Stimulated activated CD4-positive, alpha-beta T cell treated with anti-CD3 and anti-CD28 coated beads, Interleukin-12 subunit alpha, Interleukin-12 subunit beta, amount 100 ng/mL, for 24 hours (primary cell): ENCODE measurements at places on chromosomes 2 and 18.

- DNase-seq = no peak
These were observed 33.9 kb downstream of the STAT1 start for GRCh38 chr2:190979906-190980629.

DNA sequence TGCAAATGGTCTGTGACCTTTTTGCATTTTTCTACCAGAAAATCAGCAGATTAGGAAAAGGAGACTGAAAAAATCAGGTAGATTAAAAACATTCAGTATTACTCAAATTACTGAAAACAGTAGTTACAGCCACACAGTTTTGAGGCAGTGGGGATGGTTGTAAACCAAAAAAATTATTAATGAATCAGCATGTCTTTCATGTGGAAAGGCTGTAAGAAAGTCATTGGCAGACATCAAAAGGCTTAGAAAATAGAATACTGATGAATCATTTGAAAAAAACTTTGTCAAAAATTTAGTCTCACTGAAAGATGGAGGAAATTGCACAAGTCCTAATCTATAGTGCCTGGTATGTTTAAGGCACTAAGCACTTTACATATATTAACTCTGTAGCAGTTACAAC is 133.9 kb upstream of the GCFC2 start:
- no peak for DNase-seq

DNA sequence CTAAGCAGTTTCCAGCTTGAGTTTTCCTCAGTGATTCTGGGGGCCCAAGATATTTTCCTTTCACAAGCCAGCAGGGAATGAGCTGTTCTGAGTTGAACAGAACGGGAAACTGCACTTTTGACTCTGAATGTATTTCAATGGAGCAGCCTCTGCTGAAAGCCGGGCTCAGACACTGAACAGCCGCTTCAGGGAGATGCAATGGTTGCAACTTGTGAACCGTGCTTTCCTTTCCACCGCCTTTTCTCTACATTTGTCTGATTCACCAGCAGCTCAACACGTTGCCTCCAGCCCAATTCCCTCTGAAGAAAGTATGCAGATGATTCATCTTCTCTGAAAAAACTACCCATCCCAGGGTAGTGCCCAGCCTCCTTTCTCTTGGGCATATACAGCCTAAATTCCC is 119.3 kb upstream of the PKDCC start:
- no peak for DNase-seq

GRCh38 chr2:85750587-85751575 is 2.9 kb upstream of the ATOH8 start:
- peak; percentile 48 for DNase-seq

GRCh38 chr2:121257480-121257840 is 27.5 kb downstream of the TFCP2L1 start:
- DNase-seq = no peak

GRCh38 chr2:43326101-43326825 is 99.9 kb upstream of the ZFP36L2 start:
- no peak for DNase-seq

- DNase-seq = no peak
These were observed 220.5 kb upstream of the ID2 start for GRCh38 chr2:8461341-8461740.

DNA sequence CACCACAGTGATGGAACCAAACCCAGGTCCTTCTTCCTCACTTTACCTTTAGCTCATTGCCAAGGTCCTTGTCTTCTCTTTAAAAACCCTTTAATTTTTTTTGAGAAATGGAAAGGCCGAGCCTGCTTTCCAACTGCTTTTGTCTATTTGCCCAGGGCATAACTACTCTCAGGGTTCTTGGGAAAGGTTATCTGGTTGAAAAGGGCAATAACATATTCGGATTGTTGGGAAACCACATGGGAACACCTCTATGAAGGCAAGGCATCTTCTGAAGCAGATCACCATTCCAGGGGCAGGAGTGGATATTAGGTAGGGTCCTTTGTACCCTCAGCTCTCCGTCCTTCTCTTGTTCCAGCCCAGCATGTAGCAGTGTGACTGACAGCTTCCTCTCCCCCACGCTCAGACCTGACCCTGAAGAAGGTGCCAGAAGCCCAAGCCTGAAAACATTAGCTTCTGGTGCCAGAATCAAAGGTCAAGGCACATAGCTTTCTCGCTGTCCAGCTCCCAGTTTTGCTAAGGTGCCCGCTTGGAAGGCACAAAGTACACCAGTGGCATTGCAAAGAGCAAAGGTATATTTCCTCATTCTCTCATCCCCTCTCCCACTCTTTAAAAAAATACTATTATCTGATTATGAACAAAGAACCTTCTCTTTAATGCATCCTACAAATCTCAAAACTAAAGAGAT is 123.2 kb upstream of the LINC00305 start:
- no peak for DNase-seq

DNA sequence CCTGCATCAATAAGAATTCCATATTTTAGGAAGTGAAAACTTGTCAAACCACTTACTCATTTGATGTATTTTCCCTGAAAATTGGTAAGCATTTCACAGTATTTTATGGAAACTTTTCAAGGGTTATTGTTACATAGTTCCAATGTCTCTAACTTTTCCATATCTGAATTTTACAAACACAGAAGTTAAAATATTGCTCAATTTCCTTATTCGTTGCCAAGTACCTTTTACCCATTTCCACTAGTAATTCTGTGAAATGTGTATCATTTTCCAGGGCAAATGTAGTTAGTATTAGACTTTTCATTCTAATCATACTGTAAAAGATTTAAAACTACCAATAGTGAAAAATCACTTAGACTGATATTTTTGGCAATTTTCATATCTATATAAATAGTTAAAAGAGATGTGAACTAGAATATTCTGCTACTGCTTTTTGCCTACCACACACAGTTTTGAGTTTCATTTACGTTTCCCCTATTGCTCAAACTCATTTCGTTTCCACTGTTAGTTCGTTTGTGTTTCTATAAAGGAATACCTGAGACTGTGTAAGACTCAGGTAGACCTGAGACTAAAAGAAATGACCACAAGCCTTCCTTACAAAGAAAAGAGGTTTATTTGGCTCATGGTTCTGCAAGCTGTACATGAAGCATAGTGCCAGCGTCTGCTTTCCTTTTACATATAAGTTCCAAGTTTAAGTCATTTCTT is 86.3 kb downstream of the PMS1 start:
- DNase-seq = no peak

DNA sequence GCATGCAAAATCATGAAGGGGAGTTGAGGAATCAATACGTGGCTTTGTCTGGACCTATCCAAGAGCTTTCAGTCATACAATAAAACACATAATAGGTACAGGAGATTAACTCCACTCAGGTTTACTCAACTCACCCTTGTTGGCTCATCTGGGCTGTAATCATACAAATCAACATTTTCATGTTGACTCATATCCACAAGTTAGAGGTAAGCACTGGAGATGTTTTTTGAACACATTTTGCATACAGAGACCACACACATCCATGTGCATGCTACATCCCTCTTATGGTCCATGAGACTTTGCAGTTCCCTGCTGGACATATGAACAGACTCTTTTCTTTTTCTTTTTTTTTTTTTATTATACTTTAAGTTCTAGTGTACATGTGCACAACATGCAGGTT is 336.9 kb upstream of the PIK3C3 start:
- no peak for DNase-seq

- DNase-seq = no peak
These were observed 644.3 kb downstream of the CBLN2 start for GRCh38 chr18:71899707-71900472.

DNA sequence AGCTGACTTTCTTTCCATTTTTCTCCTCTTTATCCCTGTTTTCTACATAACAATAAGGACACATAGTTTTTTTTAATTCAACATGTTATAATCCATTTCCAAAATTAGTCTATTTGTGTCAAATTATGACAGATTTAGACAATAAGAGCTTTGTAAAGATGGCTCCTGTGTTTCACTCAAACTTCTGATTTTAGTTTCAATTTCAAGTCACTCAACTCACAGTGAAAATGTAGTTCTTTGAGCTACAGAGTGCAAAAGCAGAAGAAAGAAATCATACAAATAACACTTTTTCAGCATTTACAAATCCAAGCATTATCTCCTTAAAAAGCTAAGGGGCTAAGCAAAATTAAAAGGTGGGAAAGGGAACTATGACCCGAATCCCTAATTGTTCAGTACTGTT is 340.7 kb upstream of the TRIB2 start:
- DNase-seq = no peak

DNA sequence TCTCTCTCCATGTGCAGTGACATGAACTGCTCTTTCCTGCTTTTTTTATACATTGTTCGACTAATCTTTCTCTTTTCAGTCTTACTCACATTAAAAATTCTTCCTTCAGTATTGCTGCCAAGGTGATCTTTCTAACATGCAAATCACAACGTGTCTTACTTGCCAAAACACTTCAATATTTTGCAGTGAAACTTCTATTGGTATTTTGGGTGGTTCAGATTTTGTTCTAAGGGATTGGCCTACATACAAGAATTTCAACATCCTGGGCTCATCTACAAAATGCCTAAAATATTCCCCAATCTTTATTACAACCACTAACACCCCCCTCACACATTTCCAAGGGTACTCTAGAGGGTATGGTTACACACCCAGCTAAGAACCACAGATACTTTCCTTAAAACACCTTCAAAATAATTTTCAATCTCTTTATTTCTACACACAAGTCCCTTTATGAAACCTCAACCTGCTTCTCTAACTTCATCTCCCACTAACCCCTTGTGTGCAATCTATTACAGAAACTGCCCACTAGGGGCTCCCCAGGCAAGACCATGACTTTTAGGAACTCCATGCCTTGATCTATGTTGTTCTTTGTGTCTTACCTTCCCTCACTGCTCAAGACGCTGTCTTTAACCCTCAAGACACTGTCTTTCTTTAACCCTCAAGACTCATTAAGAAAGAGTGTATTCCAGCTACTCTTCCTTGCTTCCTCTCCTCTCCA is 50.9 kb downstream of the COL3A1 start:
- DNase-seq = no peak

DNA sequence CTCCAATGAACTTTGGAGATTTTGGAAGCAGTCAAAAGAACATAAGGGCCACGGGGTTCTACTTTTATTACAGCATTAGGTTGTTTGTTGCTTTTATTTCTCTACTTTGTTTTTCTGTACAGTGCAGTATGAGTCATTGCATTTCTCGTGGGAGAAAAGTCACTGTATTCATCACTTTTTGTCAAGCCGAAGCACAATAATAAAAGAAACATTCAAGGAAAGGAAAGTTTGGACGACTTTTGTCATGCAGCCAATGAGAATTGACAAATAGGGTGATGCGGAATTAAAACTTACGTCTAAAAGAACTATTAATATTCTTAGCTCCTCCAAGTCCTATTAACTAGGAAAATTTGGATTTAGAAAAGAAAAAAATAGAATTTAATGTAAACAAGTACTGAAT is 209.9 kb downstream of the TMEM182 start:
- DNase-seq = no peak

- no peak for DNase-seq
These were observed 18.7 kb downstream of the IGFBP5 start for GRCh38 chr2:216676630-216677029.

DNA sequence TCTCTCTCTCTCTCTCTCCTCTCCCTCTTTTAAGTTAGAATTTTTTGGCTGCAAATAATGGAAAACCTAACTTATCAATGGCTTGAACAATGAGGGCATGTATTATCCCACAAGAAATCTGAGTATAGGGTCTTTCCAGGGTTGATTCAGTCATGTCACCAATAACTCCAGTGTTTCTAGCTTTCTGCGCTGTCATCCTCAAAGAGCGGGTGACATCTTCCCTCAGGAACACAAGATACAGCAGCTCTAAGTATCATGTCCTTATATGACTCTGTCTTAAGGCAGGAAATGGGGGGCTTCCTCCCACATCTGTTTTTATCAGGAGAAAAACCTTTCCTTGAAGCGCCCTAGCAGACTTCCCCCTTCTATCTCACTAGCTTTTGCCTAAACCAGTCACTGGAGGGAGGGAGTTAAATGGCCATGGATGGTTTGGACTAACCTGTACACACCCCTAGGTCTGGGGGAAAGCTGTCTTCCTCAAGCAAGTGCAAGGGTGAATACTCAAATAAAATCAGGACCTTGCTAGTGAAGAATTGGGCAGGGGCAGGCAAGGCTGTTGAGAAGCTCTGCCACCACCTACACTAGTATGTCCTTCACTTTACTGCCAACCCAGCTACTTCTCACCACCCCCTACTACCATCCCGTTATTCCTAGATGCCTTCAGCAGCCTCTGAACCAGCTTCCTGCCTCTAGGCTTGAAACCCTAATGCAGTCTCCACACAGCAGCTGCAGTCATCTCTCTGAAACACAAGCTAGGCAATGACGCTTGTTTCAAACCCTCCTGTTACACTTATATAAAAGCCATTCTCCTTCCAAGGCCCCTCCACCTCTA is 7.5 kb upstream of the TUBA4A start:
- no peak for DNase-seq

GRCh38 chr18:58784601-58785137 is 80.0 kb upstream of the ZNF532 start:
- DNase-seq = no peak

DNA sequence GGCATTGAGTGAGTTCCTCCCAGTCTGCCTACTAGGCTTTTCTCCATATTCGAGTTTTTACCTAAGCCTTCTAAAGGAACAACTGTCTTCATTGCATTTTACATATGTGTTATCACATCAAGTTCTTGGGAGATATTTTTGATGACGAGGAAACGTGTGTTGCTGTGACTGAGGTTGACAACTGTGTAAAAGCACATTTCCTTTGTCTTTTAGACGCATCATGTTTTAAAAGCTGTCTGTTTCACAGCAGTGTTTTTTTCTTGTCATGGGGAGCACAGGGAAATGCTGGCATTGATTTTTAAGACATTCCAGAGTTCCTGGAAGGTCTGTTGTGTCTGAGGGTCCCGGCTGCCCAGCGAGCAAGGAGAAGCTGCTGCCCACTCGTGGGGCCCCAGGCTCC is 381.8 kb downstream of the DCDC2C start:
- no peak for DNase-seq

DNA sequence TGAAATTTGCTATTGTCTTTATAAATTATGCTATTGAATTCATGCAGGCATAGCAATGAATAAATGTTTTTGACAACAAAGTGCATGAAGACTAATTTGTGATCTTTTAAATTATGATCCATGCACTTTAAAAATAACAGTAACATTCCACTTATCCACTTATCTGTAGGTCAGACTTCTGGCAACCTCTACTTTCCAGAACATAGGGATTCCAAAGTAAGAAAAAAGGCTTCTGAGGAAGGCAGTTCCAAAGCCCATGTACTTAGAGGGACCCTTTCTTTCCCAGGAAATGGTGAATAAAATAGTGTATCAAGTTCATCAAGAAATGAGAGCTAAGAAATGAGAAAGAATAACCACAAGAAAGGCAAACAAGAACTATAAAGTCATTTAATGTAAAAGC is 58.3 kb downstream of the VIL1 start:
- DNase-seq = no peak

DNA sequence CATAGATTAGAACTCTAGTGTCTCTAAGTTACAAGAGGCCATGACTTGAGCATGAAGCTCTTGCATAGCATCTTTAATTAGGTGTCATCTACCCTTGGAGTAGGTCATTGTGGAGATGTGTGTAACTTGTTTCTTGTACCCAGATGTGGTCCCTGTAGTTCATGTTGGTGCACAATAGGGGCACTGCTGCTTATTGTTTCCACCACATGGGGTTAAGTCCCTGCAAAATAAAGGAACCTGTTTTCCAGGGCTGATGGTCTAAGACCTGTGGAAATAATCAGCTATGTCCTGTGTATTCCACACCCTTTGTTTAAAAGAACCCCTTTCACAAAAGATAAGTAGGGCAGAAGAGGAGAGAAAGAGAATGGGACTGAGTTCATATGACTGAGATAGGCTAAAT is 28.6 kb downstream of the ASXL3 start:
- no peak for DNase-seq

- DNase-seq = no peak
These were observed 785.7 kb upstream of the GYPC start for GRCh38 chr2:125870264-125870663.
